ENCODE measurements at places on chromosomes 5 and 9.
A peak's percentile ranks its signal among the peaks of the same experiment; 100 is the strongest.

DNA sequence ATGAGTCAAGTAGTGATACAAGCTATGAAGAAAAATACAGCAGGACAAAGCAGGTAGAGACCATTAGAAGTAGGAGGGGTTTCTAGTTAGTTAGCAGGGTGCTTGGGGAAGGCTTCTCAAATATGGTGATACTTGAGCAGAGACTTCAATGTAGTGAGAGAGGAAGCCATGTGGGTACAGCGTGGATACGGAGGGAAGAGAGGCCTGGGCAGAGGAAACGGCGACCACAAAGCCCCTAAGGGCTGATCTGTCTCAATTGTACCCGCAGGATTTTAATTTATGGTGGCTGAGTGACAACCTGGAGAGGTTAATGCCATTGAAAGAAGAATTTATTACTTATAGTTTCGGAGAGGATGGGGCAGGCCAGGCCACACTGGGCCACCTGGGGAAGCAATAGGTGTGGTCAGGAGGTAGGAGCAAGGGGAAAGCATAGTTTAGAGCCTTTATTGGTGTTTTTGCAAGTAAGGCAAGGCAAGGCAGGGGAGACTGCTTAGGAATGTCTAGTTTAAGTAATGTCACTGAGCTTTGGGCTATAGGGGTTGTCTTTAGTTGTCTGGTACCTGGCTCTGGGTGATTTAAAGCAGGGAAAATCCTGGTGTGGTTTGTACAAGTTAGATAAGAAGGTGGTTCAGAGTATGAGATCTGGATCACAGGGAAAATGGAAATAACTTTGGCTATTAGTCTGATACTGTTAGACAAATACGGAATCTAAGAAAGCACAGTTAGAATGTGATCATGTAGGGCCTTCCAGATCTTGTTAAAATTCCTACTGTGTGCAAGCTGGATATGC, 42.6 kb downstream of the GCNT4 start:
- DNase-seq: no peak

GRCh38 chr5:9502050-9502834, 43.6 kb downstream of the SEMA5A start:
- no peak for DNase-seq

GRCh38 chr9:21434202-21435014, 5.8 kb upstream of the IFNA1 start:
- peak; percentile 52 for DNase-seq

- no peak for DNase-seq
Measured at GRCh38 chr5:172648755-172649154, 7.7 kb downstream of the NEURL1B start.

DNA sequence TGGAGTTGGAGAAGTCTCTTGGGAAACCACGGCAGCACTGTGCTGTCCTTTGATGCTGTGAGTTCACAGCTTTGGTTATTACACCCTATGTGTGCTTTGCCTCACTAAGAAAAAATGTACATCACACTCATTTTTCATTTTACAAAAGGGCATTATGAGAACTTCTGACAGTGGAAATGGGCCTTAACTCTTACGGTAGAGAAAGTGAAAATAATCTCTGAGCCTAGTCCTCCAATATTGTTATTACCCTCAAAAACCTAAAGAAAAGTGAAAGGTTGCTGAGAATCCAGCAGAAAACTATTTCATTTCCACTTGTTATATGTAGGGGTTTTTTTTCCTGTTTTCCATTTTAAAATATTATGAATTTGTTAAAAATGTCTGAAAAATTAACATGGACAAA, 8.2 kb upstream of the OR13D1 start:
- no peak for DNase-seq

DNA sequence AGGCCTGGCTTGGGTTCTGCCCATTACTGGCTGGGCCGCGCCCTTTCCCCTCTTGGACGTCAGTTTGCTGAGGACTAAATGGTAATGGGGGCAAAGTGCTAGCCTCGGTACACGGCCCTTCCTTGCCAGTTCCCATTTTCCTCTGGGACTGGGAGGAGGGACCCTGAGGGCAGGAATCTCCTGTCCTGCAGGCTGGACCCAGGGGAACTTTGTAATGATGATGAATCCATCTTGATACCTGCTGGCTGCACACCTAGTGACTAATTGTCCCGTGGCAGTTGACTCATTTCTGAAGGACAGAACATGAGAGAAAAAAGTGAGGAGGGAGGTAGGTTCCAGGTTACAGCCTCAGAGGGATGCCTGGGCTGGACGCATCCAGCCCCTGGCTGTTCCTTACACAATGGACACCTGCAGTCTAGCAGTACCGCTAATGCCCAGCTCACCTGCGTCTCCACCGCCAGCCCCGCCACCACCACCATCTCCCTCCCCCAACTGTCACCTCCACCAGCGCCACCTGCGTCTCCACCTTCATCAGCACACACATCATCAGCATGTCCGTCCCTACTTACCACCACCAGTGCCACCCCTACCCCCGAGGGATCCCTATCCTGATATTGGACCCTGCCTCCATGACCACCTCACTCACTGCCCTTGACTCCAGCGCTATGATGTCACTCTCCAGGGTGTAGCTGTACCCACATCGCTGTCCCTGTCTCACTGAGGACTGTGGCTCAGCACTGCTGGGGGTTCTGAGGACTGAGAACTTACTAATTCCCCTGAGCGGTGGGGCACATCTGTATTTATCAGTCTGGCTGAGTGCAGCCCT, 4.3 kb downstream of the CDHR2 start:
- no peak for DNase-seq

DNA sequence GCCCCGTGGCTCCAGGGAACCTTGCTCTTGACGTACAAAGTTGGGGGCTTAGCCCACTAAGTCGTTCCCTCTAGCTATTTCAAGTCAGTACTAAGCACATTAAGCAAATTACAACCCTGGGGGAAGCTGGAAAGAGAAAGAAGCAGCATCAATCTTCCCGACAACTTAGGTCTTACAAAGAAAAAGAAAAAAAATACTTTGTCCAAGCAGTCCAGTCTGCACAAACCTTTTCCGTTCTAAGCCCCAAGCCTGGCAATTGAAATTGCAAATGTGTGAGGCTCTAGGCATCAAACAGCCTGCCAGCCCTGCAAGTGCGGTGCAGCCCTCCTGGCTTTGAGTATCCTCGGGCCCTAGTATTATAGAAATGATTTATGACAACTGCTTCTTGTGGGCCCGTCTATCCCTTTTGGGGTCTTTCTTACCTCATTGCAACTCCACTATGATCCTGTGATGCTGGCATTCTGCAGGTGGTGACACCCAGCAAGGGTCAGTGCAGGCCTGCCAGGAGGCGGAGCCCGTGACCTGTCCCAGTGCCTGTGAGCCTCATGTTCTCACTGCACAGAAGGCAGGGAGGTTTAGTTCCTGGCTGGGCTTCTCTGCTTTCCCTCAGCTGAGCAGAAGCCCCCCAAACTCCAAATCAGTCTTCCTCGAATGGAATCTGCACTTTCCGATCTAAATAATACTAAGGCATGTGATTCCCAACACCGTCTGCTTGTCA, 232.3 kb upstream of the IRX2 start:
- DNase-seq: no peak

- DNase-seq: no peak
Measured at GRCh38 chr5:178461004-178461730, 129.0 kb downstream of the COL23A1 start.

- no peak for DNase-seq
Measured at GRCh38 chr5:97131139-97131710, 11.2 kb downstream of the LIX1 start.

GRCh38 chr5:89064054-89064453, 181.1 kb upstream of the MEF2C start:
- DNase-seq: no peak

DNA sequence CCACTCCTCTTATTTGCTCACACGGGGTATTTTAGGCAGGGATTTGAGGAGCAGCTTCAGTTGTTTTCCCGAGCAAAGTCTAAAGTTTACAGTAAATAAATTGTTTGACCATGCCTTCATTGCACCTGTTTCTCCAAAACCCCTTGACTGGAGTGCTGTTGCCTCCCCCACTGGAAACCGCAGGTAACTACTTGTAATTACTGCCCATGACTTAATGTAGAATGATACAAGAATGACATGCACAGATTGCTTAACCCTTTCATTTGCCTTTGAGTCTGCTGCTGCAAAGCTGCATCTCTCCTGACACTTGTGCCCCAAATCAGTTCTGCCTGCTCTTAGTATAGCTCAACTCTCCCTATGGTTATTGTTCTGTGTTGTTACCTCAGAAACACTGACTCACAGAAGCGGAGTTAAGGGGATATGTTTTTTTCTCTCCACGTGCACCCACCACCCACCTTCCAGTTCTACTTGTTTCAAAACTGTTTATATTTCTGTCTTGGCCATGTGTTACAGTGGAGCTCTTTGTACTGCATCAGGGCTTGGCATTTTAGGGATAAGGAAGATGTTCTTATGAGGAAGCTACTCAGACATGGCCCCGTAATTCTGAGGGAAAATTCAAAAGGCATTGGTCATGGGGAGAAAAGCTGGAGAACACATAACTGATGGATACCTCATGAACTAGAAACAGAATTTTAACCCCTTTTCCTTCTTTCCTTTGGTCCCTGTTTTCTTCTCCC, 2.3 kb downstream of the ADRB2 start:
- no peak for DNase-seq

- no peak for DNase-seq
Measured at GRCh38 chr9:92850898-92851297, 26.9 kb downstream of the ZNF484 start.

DNA sequence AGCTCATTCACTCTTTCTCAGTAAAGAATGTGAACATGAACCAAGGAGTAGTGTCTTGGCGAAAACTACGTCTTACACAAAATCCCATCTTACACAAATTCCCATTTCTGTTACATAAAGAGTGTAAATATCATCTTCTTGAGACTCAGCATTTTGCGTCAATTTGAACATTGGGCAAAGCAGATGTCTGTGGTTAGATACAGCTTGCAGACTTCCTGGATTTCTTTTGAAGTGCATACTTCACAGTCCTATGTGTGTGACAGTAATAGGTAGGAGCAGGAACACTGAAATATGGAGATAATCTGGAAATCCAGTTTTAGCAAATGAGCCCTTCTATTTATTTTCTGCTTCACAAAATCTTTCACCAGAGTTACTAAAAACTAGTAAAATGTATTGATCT, 58.8 kb downstream of the C6 start:
- no peak for DNase-seq

DNA sequence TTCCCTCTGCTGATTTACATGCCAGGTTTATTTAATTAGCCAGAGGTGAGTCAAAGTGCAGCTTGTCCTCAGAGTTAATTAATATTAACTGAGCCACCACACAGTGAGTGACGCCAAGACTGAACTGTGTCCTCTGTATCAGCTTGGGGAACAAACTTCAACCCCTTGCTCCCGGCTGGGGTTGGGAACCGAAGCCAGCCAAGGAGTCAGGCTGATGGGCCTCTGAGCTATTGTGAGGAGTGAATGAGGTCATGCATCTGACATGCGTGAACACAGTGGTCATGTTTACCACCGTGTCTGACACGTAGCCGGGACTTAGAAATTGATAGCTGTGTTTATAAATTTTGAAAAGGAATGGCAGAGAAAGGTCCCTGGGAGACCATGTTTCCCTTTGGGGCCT, 17.1 kb downstream of the IGIP start:
- DNase-seq: no peak

GRCh38 chr5:57113481-57113880, 60.4 kb upstream of the GPBP1 start:
- no peak for DNase-seq

DNA sequence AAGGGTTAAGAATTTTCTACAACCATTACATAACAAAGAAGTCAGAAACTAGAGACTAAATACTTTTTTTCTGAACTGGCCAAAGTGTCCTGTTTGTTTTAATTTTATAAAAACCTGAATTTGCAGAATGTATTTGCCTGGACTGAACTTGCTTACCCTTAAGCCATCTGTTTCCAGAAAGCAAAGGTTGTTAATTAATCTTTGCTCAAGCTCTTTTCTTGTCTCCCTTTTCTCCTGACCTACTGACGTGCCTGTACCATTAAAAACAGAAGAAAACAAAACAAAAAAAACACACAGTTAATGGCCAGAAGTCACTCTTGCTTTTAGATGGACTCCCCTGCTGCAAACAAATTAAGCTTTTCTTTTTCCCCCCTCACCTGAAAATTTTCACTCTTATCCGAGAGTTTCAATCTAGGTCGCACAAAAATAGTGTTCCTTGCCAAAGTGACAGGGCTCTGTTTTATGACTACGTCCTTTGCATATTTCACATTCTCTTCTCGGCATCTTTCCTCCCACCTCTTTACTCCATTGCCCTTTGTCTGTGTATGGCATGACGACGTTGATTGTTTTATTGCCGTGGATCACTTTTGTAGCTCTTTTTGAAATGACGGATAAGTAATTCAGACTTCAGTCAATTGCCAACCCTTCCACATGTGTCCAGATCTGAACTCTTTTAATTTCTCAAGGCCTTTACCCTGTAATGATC, 333.8 kb upstream of the GRIN3A start:
- no peak for DNase-seq

Data from NCI-H1694 treated with DMSO at 0.1 percent for 48 hours (cell line).